ENCODE measurements at places on chromosomes 12 and 14.

DNA sequence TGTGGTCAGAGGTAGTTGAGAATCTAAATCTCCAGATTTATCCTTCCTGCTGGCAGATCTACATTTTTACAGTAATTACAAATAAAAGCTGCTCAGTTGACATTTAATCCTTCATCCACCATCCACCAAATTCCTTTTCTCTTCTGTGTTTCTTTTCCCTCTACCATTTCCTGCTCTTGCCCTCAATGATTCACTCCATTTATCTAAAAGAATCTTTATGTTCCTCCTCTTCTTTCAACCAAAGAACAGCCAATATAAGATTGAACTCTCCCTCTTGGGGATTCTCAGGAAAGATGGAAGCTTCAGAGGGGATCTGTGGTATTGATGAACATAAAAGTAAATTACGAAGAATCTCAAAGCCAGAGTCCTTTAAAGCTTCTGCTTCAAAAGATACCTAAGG lies 4.4 kb downstream of the MAP4K5 start:
- DNase-seq: no peak

- no peak for DNase-seq
These were observed 323.4 kb downstream of the VRK1 start for GRCh38 chr14:97120611-97121031.

DNA sequence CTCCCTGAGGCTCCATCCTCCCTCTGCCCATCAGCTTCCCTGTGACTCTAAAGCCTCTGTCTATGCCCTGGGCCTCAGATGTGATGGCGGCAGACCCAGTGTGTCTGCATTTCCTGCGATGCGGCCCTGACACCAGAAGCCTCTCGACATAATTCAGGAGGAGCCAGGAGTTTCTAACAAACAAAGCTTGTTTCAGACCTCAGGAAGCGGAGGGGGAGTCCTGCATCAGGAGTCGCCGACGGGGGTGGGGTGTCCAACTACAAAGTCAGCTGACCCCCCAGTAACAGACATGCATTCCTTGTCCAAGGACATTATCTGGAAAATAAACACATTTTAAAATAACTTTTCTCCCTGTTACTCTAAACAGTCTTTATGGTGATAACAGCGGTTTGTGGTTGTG lies 167.5 kb downstream of the DPF3 start:
- DNase-seq: no peak

- DNase-seq: no peak
These were observed 21.1 kb downstream of the PRKCH start for GRCh38 chr14:61342486-61342885.

DNA sequence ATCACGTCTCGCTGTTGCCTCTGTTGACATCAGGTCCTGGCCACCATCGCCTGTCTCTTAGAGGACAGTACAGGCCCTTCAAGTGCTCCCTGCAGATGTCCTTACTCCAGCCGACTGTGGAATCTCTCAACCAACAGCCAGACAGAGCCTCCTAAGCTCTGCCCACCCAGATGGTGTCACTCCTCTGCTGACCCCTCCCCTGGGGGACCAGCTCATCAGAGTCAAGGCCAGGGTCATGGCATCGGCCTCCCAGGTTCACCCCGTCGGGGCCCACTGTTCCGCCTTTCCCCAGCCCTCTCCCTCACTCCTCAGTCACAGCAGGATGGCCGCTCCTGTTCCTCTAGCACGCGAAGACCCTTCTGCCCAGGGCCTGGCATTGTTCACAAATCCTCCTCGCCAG lies 157.3 kb upstream of the TMEM132C start:
- DNase-seq: no peak

- no peak for DNase-seq
These were observed 79.7 kb upstream of the CCND2 start for GRCh38 chr12:4193821-4194220.

DNA sequence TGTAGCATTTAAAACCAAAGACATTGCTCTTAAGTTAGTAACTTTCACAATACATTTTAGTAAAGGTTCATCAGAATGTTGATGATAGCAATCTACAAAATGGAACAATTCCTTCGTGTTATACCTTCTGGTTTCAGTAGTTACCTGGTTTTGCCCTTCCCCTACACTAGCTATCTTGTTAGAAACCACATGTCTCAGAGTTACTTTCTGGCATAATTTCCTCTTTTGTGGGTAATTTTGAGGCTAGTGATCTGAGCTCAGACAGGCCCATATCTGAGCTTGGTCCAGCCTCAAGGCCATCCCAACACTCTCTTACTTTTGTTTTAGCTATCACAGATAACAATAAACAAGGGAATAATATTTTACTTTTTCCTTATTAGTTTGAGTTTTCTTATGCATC lies 196.9 kb downstream of the KITLG start:
- no peak for DNase-seq

GRCh38 chr14:21267431-21267845 lies 1.8 kb downstream of the HNRNPC start:
- no peak for DNase-seq

GRCh38 chr14:59768855-59769375 lies 101.7 kb downstream of the RTN1 start:
- peak; percentile 49 for DNase-seq

DNA sequence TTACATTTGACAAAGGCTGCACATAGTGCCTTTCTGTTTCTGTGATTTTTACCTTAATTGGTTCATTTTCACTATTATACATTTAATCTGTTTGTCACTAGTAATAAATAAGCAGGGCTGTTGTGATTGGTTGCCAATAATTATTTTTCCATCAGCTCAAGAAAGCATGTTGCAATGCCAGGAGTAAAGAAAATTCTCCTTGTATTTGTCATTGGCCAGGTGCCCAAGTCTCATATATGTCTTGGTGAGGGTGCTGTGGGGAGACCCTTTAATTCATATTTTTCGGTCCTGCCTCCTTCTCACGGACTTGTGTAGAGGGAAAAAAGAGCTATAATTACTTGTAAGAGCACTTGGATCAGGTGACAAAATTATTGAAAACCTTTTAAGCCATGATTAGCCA lies 108.0 kb downstream of the KITLG start:
- no peak for DNase-seq

DNA sequence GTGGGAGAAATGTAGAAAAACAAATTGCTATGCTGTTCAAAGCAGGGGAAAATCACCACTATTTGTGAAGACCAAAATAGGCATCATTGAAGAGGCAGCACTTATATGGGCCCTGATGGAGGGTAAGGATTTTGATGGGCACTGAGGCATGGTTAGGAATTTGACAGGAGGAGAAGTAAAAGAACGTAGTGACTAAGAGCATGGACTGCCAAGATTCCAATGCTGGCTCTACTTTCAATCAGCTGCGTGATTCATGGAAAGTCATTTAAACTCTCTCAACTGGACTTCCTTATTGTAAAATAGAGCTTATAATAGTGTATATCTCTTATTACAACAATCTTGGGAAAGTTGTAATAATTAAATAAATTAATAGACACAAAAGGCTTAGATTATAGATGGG lies 267.7 kb upstream of the G2E3 start:
- peak; percentile 60 for DNase-seq

GRCh38 chr12:23707270-23707669 lies 242.2 kb downstream of the SOX5 start:
- no peak for DNase-seq

GRCh38 chr12:9349888-9350885 lies 142.0 kb upstream of the PZP start:
- no peak for DNase-seq

GRCh38 chr14:36455241-36455627 lies 64.8 kb downstream of the NKX2-1 start:
- DNase-seq: no peak

- no peak for DNase-seq
These were observed 28.8 kb downstream of the HOXC4 start for GRCh38 chr12:54082397-54082892.
